ENCODE measurements at places on chromosomes 5 and 9. TPM values are rescaled to one million over a fixed set of nuclear protein-coding genes. Genes with fewer than 3 reads are reported as not detected.
A peak's percentile ranks its signal among the peaks of the same experiment; 100 is the strongest.

DNA sequence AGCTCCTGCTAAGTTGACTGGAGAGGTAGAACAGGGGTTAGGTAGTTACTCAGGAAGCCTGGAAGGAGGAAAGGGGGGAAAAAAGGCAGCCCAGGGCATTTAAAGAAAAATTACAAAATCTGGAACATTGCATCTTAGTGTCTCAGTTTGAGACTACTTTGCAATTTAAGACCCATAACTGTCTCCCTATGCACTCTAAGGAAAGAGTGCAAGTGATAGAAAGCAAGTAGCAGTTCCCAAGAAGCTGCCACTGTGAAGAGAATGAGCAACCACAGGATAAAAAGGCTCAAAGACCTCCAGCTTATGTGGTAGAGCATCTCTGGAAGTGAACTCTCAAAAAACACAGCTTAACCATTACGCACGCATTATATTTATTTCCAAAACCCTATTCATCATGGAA lies 141.8 kb downstream of the SLCO4C1 start:
- DNase-seq = no peak

GRCh38 chr9:69572611-69573010 lies 99.6 kb downstream of the APBA1 start:
- DNase-seq = peak; percentile 75

- peak; percentile 24 for DNase-seq
These were observed 32.1 kb downstream of the ADRB2 start for GRCh38 chr5:148858547-148858946.

DNA sequence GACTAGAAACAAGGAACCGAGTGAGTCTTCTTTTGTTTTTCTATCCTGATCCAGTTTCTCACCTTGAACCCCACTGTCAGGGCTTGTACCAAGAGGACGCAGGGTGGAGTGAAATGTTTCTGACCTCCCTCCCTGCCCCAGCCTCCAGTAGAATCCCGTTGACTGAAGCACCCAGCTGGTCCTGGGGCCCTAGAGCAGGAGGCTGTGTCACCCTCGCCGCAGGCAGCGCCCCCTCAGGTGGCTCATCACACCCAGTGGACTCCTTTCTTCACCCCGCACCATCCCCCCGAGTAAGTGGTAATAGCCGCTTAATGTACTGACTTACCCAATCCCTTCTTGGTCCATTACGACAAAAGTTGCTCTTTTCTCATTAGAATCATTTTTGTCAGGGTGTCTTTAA lies 53.8 kb downstream of the MVB12B start:
- DNase-seq = no peak

GRCh38 chr9:15138357-15138686 lies 168.7 kb downstream of the TTC39B start:
- no peak for DNase-seq

- DNase-seq = no peak
These were observed 1.0 kb upstream of the SECISBP2 start for GRCh38 chr9:89317282-89317681.

DNA sequence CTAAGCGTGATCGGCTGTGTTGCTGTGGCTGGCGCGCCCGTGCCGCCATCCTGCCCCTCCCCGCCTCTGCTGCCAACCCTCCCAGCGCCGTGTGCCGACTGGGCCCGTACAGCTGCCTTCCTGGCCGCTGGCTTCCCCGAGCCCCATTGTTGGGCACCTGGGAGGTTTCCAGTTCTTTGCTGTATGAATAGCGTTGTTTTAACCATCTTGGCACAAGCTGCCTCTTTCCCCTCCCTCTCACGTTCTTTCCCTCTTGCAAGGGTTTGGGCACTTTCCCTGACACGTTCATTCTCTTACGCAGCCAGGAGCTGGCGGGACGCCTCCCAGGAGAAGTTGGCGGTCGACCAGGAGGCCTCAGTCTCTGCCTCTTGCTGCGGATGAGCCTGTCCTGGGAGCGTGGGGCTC lies 43.1 kb upstream of the RXRA start:
- peak; percentile 86 for DNase-seq

GRCh38 chr5:28807195-28807729 lies 1768.9 kb upstream of the CDH9 start:
- no peak for DNase-seq

DNA sequence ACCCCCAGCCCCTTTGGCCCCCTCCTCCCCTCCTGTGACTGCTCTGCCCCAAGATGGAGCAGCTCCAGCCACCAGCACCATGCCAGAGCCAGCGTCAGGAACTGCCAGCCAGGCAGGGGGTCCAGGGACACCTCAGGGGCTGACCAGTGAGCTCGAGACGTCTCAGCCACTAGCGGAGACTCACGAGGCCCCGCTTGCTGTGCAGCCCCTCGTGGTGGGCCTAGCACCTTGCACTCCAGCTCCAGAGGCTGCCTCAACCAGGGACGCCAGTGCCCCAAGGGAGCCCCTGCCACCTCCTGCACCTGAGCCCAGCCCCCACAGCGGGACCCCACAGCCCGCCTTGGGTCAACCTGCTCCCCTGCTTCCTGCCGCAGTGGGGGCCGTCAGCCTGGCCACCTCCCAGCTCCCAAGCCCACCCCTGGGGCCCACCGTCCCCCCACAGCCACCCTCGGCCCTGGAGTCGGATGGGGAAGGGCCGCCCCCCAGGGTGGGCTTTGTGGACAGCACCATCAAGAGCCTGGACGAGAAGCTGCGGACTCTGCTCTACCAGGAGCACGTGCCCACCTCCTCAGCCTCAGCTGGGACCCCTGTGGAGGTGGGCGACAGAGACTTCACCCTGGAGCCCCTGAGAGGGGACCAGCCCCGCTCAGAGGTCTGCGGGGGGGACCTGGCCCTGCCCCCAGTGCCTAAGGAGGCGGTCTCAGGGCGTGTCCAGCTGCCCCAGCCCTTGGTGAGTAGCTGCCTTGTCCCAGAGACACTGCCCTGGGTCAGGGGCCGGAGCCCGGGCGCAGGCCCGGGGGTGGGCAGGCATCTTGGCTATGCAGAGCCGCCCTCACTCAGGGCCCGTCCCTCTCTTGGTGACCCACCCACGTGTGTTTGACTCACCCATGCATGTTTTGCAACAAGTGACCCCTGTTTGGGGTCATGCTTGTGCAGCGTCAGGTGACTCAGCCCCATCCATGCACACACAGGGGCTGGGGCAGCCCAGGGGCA lies 105.2 kb downstream of the WNK2 start:
- peak; percentile 60 for DNase-seq

DNA sequence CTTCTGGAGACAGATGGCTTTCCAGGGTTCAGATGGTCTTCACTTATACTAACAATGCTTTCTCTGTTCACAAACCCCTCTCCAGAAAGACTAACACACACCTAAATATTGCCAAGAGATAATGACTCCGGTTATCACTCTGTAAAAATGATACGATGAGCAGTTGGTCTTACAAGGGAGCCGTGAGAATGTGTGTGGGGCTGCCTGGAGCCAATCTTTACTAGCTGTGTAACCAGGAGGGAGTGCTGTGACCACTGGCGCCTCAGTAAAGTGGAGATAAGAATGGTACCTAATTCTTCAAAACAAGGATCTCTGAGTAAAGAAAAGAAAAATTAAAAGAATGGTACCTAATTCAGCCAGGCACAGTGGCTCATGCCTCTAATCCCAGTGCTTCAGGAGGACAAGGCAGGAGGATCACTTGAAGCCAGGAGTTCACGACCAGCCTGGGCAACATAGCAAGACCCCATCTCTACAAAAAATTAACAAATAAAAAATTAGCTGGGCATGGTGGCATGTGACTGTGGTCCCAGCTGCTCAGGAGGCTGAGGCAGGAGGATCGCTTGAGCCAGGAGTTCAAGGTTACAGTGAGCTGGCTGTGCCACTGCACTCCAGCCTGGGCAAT lies 39.9 kb upstream of the IL17B start:
- no peak for DNase-seq

- peak; percentile 19 for DNase-seq
These were observed 26.8 kb downstream of the FREM1 start for GRCh38 chr9:14883310-14883944.

- DNase-seq = peak; percentile 64
These were observed 871 bp downstream of the GLE1 start for GRCh38 chr9:128505414-128505765.

DNA sequence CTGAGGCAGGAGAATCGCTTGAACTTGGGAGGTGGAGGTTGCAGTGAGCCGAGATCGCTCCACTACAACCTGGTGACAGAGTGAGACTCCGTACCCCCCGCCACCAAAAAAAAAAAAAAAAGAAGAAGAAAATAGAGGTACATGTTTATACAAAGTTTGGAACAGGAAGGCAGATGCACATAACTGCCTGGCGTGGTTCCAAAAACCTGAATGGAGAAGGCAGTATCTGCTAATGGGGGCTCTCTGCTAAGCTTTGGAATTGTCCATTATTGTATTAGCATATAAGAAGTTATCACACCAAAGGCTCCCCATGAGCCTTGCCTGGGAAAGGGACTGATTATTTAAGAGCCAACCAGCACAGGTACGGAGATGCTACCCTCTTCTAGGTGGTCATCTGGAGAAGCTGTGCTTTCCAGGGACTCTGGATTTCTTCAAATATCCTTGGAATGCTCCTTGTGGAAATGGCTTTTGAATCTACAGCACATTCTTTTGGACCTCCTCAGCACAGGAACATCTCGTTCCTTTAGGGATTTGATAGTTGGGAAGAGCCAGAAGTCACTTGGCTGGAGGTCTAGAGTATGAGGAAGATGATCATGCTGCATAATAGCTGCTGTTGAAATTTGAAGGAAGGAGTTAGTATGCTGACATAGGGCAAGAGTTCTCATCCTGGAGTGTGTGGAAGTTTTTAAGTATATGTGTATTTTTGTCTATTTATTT lies 42.5 kb upstream of the ABCA1 start:
- peak; percentile 32 for DNase-seq

Gene PCDH1
- 3.5 TPM for total RNA-seq

Gene TXN
- total RNA-seq = 223 TPM

Gene IL4
- total RNA-seq = not detected

Gene GZMA
- not detected for total RNA-seq

Gene NIPAL4
- not detected for total RNA-seq
